ENCODE measurements at places on chromosomes 3 and 15.

DNA sequence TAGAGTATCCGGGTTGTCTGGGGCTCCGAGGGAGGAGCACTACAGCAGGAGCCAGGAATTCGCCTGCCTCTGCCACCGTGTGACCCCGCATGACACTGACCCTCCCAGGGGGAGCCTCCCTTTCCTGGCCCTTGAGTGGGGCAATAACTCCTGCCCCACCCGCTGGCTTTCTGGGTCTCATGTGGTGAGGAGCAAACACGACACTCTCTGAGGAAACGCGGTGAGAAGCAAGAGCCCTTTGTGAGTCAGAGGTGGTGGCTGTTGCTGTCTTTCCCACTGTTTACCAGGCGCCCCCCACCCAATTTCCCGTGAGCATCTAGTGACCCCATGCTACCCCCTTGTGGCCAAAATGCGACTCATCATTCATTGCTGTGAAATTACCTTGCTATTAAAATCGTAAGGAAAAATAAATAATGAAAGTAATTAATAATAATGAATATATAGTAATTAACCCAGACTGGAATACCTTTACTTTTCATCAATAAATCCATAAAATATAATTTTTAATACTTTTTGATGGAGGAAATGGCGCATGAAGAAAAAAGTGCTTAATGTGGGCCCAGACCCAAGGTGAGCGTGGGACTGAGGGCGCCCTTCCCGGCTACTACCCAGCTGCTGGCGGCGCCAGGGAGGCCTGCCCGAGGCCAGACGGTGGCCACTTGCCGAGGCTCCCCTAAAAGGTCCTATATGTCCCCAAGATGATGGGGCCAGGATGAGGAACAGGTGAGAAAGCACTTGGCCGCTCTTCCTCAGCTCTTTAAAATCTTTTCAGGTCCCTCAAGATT lies 29.3 kb downstream of the CCNL1 start:
- DNase-seq = peak; percentile 43

- DNase-seq = no peak
Measured at GRCh38 chr15:74376825-74377581, 9.6 kb upstream of the CYP11A1 start.

DNA sequence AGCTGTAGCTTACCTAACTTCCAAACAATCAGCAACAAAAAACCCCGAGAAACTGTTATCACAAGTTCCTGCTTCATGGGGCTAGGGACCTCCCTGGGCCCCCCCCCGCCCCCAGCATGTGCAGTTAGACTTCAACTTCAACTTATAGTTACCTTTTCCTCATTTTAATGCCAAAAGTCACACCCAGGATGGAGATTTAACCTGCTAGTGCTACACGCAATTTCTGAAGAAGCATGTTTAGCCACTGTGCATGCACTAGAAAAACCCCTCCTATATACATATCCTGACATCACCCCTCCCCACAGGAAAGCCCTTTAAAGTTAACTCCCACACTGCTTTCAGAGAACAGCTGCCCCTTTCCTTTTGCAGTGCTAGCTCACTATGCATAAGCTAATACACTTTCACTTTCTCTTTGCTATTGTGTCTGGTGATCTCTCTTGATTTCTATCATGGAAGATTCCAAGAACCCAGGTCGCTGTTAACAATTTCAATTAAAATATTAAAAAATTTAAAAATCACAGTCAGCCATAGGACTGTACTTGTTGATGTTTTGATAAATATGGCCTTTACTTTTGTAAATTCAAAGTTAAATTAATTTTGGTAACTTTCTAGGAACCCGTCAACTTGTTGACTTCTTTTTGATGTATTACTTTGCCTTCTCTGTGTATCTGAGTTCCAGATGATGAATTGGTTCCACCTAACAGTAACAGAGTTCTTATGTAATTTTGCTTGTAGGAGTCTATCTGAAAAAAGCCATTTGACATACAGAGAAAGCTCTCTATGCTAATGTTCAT lies 75.2 kb upstream of the ACAD9 start:
- no peak for DNase-seq

DNA sequence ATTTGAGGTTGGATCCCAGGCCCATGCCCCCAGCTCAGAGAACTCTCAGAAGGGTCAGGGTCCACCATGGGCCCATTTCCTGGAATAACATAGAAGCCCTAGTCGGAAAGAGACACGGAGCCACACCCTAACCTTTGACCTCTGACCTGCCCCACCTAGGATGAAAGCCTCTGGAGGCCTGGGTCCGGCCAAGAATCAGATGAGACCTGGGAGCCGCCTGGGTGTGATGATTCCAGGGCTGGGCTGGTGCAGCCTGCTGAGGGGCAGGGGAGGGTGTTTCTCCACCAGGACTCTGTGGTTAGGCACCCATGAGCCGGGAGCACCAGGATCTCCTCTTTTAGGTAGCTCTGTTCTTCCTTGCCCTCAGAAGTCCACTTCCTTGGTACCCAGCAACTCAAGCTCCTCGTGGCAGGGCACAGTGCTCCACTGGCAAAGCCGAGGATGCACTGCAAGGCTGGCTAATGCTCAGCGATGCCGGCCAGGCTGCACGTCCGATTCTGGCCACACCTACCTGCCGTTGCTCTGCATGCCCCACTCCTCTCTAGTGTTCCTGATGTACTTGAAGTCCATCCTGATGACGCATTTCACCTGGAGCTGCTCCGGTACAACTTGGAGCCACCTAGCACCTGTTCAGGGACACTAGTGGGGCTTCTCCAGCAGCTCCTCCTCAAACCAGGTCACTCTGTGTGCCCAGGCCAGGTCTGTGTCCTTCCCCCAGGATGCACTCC lies 57.4 kb downstream of the ZNF445 start:
- DNase-seq = no peak

- DNase-seq = no peak
Measured at GRCh38 chr3:108088146-108088545, 2.7 kb downstream of the CD47 start.

DNA sequence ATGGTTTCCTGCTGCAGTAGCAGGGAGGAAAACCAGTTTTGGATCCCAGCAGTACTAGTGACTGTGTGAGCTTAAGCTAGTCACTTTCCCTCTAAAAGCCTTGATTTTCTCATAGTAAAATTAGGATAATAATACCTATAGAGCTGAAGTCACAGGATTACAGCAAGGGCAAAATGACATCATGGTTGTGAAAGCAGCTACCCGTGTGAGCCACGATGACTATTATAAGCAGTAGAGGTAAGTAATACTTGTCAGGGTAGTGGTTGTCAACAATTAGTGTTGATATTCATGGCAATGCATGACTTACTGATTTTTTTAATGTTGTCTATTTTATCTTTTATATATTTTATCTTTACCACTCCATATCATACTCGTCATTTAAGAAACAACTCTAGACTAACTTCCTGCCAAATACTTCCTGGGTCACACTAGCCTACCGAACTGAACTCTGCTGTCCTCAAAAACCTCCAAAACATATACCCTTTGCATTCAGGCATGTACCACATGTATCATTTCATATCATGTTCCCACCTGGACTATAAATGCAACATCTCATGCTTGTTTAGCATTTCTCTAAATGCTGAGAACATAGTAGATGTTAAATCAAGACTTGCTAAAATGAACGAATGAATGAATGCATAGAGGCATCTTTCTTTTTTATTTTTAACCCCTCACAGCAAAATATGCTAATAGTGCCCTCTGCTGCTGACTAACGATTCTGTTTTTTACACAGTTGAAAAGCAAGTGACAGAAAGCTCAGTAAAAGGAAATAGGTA lies 172.6 kb downstream of the P3H2 start:
- DNase-seq = no peak

DNA sequence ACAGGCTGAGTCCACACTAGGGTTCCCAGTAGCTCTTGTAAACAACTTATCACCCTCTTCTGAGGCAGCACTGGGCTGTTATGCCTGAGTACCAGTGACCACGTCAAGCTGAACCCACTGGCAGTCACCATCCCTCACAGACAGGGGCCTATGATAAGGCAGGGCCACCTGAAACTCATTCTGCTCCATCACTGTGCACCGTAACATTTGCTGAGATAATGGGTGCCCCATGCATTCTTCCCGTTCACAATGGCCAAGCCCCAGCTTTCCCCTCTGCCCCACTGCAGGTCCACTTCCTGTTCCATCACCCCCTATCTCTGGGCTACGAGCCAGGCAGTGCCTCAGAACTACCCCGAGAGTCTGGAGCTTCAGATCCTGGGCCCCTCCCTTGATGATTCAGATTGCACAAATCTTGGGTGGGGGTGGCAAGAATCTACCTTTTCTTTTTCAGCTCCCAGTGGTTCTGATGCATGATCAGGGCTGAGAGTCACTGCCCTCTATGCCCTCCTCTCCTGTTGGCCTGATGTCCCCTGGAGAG lies 158.0 kb downstream of the RAB11A start:
- no peak for DNase-seq

GRCh38 chr3:169497567-169498257 lies 165.8 kb downstream of the MECOM start:
- no peak for DNase-seq

GRCh38 chr3:52857864-52858263 lies 23.0 kb upstream of the MUSTN1 start:
- no peak for DNase-seq

DNA sequence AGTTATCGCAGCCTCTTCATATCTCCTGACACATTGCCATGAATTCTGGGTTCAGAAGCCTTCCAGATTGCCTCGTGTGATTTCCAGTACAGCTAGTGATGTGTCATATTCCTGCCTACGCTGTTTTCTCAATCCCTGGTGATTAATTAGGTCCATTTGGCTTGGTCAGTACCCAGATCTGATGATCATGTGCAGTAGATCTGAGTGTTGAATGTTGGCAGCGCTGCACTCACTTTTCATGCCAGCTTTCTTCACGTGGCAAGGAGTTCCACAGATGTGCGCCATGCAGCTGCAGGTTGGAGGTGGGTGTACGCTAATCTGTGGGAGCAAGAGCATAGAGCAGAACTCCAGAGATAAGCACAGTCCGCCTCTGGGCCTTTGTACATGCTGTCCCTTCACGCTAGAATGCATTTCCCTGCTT lies 86.9 kb upstream of the COL6A5 start:
- no peak for DNase-seq

GRCh38 chr3:55471522-55472280 lies 15.4 kb downstream of the WNT5A start:
- no peak for DNase-seq

GRCh38 chr3:183148056-183148455 lies 14.5 kb downstream of the LAMP3 start:
- no peak for DNase-seq

DNA sequence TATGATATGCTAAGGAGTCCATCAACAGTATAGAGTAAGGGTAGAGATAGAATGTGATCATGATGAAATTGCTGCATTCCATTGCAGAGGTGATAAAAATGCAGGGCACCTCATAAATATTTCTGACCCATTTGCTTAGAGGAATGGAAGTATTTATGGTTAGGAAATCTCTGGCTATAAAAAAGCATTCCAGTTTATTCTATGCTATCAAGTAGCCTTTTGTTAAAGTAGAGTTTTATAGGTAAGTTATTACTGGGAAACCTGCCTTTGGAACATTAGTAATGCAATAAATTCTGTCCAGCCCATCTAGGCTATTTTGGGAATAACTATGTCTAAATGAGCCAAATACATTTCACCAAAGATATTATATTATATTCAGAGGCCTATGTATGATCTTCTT lies 19.8 kb upstream of the STRIT1 start:
- DNase-seq = no peak

DNA sequence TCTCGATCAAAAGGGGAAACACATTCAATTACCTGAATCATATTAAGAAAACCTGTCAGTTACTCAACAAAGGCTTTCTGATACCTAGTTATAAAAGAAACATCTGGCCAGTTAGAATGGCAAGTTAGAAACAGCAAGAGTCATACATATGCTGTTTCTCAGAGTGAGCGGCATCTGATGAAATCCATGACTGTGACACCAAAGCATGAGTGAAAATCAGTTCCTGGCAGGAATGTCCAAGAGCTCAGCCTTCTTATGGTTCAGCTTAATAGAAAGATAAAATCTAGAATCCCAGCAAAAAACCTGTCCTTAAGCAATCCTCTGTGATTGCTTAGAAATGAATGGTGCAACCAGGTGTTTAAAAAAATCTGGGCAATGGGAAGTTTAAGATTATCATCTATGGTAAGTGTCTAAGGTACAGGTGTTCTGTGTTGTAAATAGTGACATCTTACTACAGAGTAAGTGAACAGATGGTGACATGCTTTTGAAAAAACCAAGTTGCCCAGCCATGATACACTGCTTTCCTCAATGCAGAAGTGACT lies 18.8 kb downstream of the B4GALT4 start:
- DNase-seq = no peak

GRCh38 chr3:123138839-123139444 lies 62.8 kb upstream of the SEC22A start:
- no peak for DNase-seq

DNA sequence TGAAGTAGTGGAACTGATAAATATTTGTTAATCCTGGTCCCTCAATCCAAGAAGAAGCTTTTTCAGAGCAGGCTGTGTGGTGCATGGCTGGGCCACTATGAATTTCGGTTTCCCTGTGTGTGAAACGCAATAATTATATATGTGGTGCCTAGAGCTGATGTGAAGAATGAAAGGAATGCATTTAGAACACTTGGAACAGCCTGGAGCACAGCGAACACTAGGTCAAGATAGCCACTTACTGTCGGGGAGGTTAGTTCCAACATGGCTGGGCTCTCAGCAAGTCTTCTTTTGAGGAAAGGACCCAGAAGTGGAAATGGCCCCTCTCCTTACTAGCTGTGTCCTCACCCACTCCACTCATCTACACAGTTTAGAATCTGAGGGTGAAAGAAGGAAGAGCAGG lies 245.7 kb downstream of the FHIT start:
- no peak for DNase-seq

DNA sequence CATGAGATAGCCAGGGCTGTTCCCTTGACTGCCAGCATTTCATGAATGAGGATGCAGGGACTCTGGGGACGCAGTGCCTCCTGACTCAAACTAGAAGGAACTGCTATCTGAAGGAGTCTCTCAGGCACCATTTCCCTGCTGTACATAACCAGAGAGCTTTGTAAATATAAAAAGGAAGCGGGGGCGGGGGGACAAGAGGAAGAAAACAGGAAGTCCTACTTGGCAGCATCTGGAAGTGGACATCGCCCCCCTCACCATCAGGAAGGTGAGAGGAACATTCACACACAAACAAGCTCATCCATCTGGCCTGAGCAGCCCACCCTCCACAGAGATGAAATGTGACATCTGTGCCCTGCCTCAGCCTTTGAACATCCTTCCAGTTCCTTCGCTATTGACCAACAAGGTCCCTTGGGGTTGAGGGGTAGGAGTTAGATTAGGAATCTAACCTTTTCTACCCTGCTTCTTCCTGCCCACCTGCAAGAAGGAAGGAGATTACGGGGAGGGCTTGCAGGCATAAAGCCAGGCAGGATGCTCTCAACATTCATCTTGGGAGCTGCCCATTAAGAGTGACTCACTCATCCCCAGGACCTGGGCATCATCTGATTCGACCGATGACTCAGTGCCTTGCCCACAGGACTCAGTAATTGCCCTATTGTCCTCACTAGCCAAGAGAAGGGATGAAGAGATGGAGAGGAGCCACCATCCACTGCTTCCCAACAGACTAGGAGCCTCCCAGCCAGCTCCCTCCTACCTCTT lies 31.9 kb downstream of the SH3BP5 start:
- no peak for DNase-seq

Measured in activated CD8-positive, alpha-beta memory T cell treated with anti-CD3 and anti-CD28 coated beads for 48 hours (primary cell).